ENCODE measurements at places on chromosomes 12 and 14.

DNA sequence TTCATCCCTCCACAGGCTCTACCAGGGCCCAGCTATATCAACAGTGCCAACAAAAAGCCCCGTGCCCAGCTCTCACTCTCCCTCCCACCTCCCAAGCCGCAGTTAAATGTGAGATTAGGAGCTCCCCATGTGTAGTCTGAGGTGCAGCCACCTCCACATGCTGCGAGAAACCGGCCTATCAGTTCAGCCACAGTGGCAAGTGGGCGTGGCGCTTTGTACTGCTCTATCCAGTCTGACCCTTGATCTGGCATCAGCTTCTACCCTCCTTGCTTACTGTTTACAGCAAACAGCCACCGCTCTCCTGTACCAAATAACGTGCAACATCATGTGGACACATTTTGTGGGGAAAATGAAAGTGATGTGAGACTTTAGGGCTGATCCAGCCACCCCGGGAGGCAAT lies 1.7 kb downstream of the PLEK2 start:
- DNase-seq: no peak

GRCh38 chr14:33811721-33812120 lies 139.2 kb downstream of the EGLN3 start:
- no peak for DNase-seq

DNA sequence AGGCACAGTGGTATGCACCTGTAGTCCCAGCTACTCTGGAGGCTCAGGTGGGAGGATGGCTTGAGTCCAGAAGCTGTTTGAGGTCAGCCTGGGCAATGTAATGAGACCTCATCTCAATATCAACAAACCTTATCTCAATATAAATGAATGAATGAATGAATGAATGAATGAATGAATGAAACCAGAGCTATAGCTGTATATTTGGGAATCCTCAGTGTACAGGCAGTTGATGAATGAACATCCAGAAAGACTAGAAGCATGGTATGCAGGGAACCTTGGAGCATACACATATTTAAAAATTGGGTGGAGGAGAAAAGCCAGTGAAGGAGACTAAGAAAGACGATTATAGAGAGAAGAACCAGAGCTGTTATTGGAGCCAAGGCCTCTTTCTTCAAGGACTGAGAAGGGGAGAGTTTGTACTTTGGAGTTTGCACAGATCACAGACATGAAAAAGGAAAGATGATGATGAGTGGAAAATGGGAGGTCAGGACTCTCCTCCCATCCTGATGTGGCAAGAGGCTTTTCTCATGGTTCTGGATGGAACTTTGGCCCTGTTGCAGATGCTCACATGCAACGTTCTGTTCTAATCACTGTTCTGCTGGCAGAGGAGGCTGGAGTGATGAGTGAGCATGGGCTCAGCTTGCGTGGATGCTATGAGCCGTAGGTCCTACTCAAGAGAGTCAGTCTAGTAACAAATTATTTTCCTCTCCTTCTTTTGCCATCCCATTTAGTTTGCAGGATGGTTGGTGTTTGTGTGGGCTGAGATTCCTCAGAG lies 114.4 kb downstream of the PRKCH start:
- no peak for DNase-seq

DNA sequence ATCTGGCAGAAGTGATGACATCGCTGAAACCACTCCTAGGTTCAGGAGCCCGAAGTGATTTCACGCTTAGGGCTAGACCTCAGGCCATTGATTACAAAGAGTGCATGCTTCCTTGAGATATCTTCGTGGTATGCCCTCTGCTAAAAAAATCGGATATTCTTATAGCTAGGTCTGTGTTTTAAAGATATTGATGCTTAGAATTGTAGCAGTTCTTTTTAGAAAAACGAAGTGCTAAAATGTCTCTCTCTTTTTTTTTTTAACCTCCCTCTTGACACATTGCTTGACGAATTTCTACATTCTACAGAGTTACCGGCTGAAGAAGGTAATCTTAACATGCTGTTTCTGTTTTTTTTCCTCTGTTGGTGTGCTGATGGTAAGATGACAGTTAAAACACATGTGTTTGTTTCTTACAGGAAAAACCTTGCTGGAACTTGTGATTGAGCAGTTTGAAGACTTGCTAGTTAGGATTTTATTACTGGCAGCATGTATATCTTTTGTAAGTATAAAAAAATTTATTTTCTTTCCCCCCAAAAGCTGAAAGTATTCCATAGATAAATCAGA lies 1.3 kb downstream of the ATP2A2 start:
- DNase-seq: no peak

GRCh38 chr14:32075672-32076277 lies 1.3 kb upstream of the ARHGAP5 start:
- peak; percentile 30 for DNase-seq
